ENCODE measurements at places on chromosomes 7 and 10.

DNA sequence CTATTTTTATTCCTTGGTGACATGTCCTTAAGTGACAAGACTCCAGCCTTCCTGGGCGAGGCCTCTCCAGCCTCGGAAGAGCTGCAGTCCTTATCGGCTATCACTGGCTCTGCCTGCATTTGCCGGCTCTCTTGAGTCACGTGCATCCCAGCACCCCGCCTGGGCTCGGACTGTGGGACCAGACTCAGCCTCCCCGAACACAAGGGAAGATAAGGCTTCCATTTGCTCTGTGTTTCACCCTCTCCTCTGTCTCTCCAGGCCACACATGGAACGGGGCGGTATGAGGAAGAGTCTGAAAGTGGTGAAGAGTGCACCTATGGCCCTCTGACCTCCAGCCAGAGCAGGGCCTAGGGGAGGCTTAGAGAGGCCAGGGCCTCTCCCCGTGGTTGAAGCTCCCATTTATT is 4.7 kb downstream of the GDF2 start:
- DNase-seq, result no peak

DNA sequence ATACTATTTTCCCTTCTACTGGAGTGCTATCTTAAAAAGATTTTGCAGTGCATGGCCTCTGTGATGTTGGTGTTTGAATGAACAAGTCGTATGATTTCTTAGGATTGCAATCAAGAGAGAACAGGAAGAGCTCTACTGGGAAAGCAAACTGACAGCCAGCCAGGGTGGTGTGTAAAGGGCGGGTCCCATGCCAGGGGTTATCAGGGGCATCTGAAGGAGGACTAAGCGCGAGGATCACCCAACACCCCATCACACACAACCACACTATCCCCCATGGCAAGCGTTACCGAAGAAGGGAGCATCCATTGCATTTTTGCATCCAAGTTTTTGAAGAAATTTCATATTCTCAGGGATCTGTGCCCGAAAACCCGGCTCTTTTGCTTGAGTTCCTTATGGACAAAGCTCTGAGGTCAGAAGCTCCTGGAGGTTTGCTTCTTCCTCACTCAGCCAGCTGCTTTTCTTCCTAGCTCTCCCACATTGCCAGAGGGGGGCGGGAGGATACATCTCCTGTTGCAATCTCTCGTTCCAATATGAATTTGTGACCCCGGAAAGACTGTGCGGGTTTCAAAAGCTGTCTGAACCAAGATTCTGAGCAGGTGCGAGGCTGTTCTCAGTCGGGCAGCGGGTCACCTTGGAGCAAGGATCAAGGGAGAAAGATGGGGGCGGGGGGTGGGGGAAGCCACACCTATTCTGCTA is 5.2 kb downstream of the NEUROD6 start:
- no peak for DNase-seq

DNA sequence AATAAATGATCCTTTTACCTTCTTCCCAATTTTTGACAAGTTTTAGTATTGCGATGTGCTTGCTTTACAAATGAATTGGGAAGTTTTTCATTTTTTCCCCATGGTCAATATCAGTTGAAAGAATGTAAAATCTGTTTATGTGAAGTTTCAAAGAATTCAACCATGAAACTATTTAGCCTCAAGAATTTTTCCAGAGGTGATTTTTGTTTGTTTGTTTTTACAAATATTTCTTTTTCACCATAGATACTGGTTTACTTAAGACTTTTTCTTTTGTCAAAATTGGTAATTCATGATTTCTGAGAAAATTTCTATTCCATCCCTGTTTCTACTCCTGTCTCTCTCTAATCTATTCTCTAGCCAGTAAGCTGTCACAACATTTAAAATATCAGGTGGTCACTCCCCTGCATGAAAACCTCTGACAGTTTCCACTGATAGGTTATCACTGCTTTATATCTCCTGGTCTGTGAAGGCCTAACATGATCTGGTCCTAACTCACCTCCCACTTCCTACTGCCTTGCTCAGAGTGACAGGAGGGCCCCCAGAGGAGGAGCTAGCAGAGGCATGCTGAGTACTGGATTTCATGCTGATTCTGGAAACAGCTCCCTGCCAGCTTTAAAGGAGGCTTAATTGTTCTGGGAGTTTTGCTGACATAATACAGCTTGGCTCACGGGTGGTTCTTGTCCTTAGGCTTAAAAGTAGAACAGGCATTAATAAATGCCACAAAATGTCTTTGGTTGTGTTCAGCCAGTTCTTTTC is 7.6 kb upstream of the ARMS2 start:
- DNase-seq, result peak; percentile 23

GRCh38 chr10:97186911-97187310 is 1.2 kb upstream of the SLIT1 start:
- no peak for DNase-seq

DNA sequence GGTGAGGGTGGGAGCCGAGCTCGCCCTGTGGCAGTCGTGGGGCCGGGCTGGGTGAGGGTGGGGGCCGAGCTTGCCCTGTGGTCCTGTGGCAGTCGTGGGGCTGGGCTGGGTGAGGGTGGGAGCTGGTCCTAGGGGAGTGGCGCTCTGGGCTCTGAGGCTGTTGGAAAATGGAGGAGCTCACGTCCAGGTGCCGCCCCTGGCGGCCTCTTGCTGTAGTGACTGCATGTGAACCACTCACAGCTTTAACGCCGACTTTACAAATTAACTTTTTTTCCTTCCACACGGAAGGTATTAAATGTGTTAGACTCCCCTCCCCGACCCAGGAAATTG is 312.6 kb downstream of the WDR37 start:
- DNase-seq, result peak; percentile 59

GRCh38 chr7:43480581-43480980 is 102.3 kb upstream of the STK17A start:
- DNase-seq, result no peak

DNA sequence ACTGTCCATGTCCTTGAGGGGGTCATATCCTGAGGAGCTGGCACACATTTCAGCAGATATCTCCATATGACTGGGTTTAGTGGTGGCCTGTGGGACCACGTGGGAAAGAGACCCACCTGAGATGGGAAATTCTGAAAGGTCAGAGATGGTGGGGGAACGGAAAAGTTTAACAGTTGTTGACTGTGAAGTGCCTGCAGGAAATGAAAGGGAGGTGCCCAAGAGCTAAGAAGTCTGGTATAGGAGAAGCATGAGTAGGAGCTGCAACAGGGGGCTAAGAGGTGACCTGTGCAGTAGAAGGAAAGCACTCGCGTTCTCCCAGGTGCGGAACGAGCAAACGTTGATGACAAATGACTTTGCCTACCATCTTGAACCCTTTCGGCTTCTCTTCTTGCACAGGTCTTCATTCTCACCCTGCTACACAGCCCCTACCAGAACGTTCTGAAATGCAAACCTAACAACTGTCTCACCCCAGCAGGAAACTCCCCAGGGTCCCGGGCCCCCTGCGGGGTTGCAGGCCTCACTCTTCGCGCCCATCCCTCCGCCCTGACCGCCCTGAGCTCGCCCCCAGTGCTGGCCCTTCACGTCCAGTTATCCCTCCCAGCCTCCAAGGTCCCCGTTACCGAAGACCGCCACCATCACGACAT is 9.8 kb upstream of the FXYD4 start:
- DNase-seq, result no peak

DNA sequence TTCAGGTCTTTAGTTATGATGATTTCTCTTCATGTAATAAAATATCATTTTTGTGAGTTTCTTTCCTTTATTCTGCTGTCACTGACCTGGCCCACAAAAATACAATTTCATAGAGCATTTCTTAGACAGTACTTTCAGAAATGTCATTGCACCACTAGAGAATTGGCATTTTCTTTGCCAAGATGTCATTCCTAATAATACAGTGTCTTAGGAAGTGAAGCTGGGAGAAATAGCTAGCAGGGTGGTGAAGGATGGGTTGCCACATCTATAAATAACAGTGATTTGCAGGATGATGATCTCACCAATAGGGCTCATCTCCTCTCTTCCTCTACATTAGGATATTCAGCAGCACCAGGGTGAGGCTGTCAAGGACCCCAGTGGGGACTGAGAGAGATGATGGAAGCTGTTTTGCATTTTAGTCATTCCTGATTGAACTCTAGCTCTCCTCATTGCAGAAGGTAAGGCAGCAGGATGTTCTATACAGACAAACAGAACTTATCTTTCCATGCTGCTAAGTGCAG is 452.1 kb downstream of the NXPH1 start:
- DNase-seq, result no peak

DNA sequence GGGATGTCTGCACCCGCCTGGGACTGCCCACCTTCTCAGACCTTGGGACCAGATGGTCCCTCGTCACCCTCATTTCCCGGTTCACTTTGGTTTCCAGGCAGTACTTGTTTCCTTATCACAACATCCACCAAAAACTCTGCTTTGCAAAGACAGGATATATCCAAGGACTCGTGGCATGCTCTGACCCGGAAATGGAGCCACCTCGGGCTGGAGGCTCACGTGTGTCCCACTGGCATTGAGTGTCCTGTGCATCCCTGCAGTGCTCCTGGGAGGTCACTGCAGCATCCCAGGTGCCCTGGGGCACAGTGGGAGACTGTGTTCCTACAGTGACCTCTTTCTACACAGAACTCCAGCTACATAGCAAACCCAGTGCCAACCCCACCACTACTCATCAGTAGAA is 611.9 kb upstream of the FOXK1 start:
- DNase-seq, result no peak

DNA sequence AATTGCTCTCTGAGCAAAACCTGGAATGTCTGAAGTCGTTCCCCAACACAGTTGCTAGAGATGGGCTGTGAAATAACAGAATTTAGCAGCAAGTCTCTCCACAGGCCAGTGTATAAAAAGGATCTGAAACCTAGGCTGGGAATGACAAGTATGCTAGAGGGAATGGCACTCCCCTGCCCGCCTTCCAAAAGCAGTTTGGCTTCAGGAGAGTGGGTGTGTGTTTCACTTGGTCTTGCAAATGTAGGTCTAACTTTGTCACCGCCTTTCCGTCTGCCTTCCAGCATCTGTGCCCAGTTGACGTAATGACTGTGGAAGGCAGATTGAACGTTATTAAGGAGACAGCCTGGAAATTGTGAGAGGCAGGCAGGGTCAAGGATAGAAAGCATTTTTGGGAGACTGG is 18.0 kb upstream of the MTURN start:
- DNase-seq, result no peak
